A673 (cell line): ENCODE measurements at places on chromosomes 12 and 14. TPM values are rescaled to one million over a fixed set of nuclear protein-coding genes. Genes with fewer than 3 reads are reported as not detected.

DNA sequence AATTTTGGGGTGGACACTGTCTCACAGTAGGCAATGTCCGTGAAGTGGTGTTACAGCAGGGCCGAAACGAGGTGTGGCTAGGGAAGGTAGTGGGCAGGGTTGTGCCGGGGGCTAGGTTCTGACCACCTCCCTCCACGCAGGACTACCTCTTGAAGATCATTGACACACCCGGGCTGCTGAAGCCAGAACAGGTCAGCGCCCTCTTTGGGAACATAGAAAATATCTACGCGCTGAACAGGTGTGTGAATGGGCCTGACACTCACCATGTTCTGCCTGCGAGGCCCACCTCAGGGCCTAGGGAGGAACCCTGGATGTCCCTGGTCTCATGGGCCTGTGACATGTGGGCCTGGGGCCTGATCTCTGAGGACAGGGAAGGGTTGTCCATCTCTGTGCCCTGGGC lies 24.6 kb downstream of the PLEKHG3 start:
- DNase-seq, result no peak
- no peak overlapping the region for H3K27ac ChIP-seq
- H3K4me3 ChIP-seq, result no peak overlapping the region
- peaks cover 32% of the 10 kb centered on the region for H3K36me3 ChIP-seq

DNA sequence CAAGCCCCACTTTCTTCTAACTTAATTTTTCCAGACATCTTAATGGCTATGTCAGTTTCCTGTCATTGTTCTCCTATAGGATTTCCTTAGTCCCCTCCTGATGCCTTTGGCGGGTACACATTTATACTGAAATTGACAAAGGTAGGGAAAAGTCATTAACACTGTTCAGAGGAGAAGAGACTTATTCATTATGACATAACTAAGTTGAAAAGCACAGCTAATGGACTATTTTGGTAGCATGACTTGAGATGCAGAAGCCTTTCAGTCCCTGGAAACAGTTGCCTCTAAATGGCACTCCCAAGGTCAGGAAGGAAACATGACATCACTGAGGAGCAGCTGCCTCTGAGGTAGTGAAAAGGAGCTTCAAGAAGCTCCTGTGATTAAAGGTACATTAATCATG lies 317.5 kb upstream of the KITLG start:
- peak; percentile 14 for DNase-seq
- no peaks in the 10 kb centered on the region for H3K4me1 ChIP-seq
- H3K27ac ChIP-seq, result no peak overlapping the region
- H3K4me3 ChIP-seq, result no peak overlapping the region
- no peaks in the 10 kb centered on the region for H3K27me3 ChIP-seq
- H3K36me3 ChIP-seq, result no peaks in the 10 kb centered on the region

DNA sequence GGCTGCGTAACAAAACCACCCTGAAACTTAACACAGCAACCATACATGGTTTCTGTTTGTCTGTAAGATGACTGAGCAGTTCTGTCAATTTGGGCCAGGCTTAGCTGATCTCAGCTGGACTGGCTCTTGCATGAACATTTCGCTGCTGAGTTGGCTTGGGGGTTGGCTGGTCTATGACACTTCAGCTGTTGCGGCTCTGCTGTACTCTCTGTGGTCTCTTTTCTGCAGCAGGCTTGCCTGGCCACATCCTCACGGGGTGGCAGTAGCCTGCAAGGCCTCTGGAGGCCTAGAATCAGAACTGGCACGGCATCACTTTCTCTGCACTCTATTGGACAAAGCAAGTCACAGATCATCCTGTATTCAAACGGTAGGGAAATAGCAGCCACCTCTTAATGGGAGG lies 216.2 kb downstream of the BCL11B start:
- no peak overlapping the region for H3K4me3 ChIP-seq
- no peaks in the 10 kb centered on the region for H3K27me3 ChIP-seq
- H3K4me1 ChIP-seq, result no peaks in the 10 kb centered on the region
- no peaks in the 10 kb centered on the region for H3K36me3 ChIP-seq
- no peak for DNase-seq

- DNase-seq, result no peak
- H3K4me1 ChIP-seq, result no peaks in the 10 kb centered on the region
- no peak overlapping the region for H3K4me3 ChIP-seq
- H3K27ac ChIP-seq, result no peak overlapping the region
These were observed 10.2 kb downstream of the VASH1 start for GRCh38 chr14:76771437-76771980.

GRCh38 chr12:5388581-5389535 lies 43.0 kb upstream of the NTF3 start:
- DNase-seq, result no peak
- H3K27ac ChIP-seq, result no peak overlapping the region
- H3K36me3 ChIP-seq, result no peaks in the 10 kb centered on the region
- no peak overlapping the region for H3K4me3 ChIP-seq
- H3K4me1 ChIP-seq, result no peaks in the 10 kb centered on the region

DNA sequence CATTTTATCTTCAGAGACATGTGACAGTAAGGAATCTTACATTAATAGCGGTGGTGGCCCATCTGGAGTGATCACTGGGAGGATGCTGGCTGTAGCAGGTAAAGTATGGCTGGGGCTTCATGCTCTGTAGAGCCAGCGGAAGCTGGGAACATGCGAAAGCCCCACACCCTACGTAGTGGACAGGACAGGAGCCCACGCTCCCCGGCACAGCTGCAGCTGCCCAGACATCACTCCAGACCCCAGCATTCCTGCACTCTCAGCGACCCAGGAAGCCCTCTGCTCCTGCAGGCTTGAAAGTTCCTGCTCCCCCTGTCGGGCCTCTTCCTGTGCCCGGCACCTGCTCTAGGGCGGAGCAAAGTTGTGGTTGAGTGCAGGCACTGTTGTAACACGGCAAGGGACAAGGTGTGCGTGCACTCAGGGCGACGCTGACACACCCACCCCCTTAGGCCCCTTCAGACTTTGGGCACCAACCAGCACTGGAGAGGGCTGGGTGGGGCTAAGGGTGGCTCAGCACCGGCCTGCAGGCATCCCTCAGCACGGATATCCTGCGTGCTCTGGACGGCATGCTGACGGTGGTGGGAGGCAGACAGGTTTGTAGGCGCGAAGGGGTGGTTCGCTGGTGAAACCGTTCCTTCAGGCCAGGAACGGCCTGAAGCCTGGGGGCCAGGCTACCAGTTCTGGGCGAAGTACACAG lies 568.3 kb downstream of the FSCB start:
- no peak overlapping the region for H3K27ac ChIP-seq
- no peak for DNase-seq
- no peaks in the 10 kb centered on the region for H3K27me3 ChIP-seq

DNA sequence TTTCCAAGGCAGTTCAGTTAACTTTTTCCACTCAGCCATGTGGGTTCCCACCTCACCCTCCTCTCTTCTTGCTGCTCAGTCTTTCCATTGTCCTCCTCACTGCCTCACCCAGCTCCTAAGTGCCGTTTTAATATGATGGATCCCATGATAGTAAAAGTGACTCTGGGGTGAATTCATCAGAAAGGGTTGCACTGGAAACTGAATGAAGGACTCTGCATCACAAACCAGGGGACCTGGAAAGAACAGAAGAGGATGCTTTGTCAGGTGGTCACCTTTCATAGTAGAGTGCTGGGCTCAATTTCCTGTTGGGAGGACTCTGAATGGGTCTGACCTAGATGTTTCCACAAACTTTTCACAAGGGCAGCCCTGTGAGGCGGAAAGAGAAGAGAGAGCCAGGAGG lies 67.8 kb upstream of the SLC8A3 start:
- peaks cover 55% of the 10 kb centered on the region for H3K27me3 ChIP-seq
- DNase-seq, result no peak
- no peaks in the 10 kb centered on the region for H3K36me3 ChIP-seq
- no peaks in the 10 kb centered on the region for H3K4me1 ChIP-seq
- H3K4me3 ChIP-seq, result no peak overlapping the region
- no peak overlapping the region for H3K27ac ChIP-seq

GRCh38 chr14:68293404-68293803 lies 473.8 kb downstream of the RAD51B start:
- no peak overlapping the region for H3K27ac ChIP-seq
- no peaks in the 10 kb centered on the region for H3K27me3 ChIP-seq
- no peaks in the 10 kb centered on the region for H3K36me3 ChIP-seq
- peaks cover 16% of the 10 kb centered on the region for H3K4me1 ChIP-seq

- DNase-seq, result no peak
- no peaks in the 10 kb centered on the region for H3K36me3 ChIP-seq
- H3K27me3 ChIP-seq, result peaks cover 2% of the 10 kb centered on the region
- no peak overlapping the region for H3K27ac ChIP-seq
- H3K4me3 ChIP-seq, result no peak overlapping the region
These were observed 32.6 kb upstream of the DAAM1 start for GRCh38 chr14:59155886-59156285.

DNA sequence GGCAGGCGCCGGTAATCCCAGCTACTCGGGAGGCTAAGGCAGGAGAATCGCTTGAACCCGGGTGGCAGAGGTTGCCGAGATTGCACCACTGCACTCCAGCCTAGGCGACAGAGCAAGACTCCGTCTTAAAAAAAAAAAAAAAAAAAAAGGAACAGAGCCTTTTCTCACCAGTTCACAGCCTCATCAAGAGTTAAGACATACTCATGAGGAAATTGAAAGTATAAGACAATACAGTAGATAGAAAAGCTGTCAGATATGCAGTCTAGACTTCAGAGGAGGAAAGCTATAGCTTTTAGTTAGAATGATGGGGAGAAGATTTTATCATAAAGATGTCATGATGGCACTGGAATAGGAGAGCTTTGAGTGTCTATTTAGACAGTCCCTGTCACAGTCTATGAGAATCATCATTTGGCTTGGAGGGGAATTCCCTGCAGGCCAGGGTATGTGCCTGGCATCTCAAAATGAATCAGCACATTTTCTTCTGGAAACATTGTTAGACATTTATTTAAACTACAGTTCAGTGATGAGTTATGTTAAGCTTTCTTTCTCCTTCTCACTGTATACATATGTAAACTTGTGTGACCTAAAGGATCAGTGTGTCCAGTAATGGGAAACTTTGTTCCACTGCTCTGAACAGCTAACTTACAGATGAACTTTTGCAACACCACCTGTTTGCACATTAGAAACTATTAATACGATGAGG lies 2.9 kb upstream of the RAB35 start:
- DNase-seq, result no peak
- H3K4me1 ChIP-seq, result peaks cover 13% of the 10 kb centered on the region
- peak overlapping the region; percentile 16 for H3K27ac ChIP-seq
- H3K4me3 ChIP-seq, result no peak overlapping the region
- H3K27me3 ChIP-seq, result no peaks in the 10 kb centered on the region
- no peaks in the 10 kb centered on the region for H3K36me3 ChIP-seq

DNA sequence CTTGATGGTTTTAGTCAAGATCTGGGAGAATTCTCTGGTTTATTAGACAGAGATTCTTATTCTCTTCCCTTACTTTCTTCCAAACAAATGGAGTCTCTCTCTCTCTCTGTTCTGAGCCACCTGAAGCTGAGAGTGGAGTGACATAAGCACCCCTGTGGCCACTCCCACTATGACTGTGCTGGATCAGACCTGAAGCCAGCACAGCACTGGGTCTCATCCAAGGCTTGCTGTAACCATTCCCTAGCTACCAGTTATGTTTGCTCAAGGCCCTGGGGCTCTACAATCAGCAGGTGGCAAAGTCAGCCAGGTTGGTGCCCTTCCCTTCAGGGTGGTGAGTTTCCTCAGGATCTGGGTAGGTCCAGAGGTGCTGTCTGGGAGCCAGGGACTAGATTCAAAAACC lies 568.5 kb downstream of the AACS start:
- H3K4me3 ChIP-seq, result no peak overlapping the region
- no peak overlapping the region for H3K27ac ChIP-seq
- no peaks in the 10 kb centered on the region for H3K36me3 ChIP-seq

GRCh38 chr12:120674097-120674636 lies 12.8 kb upstream of the MLEC start:
- no peaks in the 10 kb centered on the region for H3K27me3 ChIP-seq
- no peak overlapping the region for H3K27ac ChIP-seq
- no peaks in the 10 kb centered on the region for H3K36me3 ChIP-seq
- H3K4me1 ChIP-seq, result peaks cover 8% of the 10 kb centered on the region

- H3K36me3 ChIP-seq, result no peaks in the 10 kb centered on the region
- DNase-seq, result no peak
- H3K27me3 ChIP-seq, result no peaks in the 10 kb centered on the region
- peaks cover 3% of the 10 kb centered on the region for H3K4me1 ChIP-seq
- no peak overlapping the region for H3K27ac ChIP-seq
These were observed 52.7 kb downstream of the PPM1A start for GRCh38 chr14:60301685-60302084.

GRCh38 chr14:64723691-64724577 lies 19.7 kb downstream of the PLEKHG3 start:
- no peak overlapping the region for H3K4me3 ChIP-seq
- DNase-seq, result no peak
- no peak overlapping the region for H3K27ac ChIP-seq
- H3K4me1 ChIP-seq, result peaks cover 38% of the 10 kb centered on the region
- peaks cover 4% of the 10 kb centered on the region for H3K36me3 ChIP-seq

- H3K4me3 ChIP-seq, result no peak overlapping the region
- DNase-seq, result no peak
- no peak overlapping the region for H3K27ac ChIP-seq
- no peaks in the 10 kb centered on the region for H3K27me3 ChIP-seq
- peaks cover 41% of the 10 kb centered on the region for H3K36me3 ChIP-seq
These were observed 64.9 kb downstream of the DDX51 start for GRCh38 chr12:132079200-132079599.

DNA sequence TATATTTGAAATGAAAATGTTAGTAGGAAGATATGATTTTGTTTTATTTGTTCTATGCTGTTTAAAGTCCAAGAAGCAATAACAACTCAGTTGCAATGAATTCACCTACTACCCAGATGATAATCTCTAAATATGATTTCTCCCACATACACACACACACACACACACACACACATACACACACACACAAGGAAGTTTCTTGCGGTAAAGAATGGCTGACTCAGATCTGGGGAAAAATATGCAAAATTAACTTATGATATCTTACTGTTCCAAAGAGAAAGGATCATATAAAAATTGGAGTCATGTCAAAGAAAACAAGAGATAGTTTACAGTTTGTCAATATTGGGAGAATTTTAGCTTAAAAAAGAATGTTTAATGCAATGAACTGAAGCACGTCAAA lies 456.7 kb downstream of the SLC16A7 start:
- no peak overlapping the region for H3K4me3 ChIP-seq
- H3K27ac ChIP-seq, result no peak overlapping the region
- no peaks in the 10 kb centered on the region for H3K4me1 ChIP-seq
- no peaks in the 10 kb centered on the region for H3K27me3 ChIP-seq

GRCh38 chr12:6676962-6677361 lies 12.2 kb downstream of the ZNF384 start:
- no peak overlapping the region for H3K4me3 ChIP-seq
- no peak overlapping the region for H3K27ac ChIP-seq
- peaks cover 67% of the 10 kb centered on the region for H3K36me3 ChIP-seq
- H3K4me1 ChIP-seq, result no peaks in the 10 kb centered on the region
- no peak for DNase-seq

DNA sequence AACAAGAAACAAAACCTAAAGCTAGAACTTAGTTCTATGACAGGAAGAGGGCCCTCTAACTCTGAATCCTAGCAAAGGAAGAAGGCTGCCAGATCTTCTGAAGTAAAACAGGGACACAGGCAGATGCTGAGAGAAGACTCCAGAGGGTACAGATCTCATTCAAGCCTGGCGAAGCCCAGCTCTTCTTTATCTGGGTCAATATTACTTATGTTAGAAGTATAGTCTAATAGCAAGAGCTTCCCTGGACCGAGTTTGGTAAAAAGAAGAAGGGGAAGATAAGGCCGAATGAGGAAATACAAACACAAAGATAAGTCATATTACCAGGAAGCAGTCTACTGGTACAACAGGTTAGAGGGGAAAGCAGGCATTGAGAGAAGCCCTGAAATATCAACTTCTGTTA lies 79.9 kb upstream of the CCDC91 start:
- DNase-seq, result no peak
- no peak overlapping the region for H3K4me3 ChIP-seq
- H3K27me3 ChIP-seq, result no peaks in the 10 kb centered on the region
- peaks cover 20% of the 10 kb centered on the region for H3K4me1 ChIP-seq
- no peak overlapping the region for H3K27ac ChIP-seq

The FGF6 gene
- not detected in 2 replicates for total RNA-seq

The GRIN2B gene
- total RNA-seq, result not detected in 2 replicates

The DUSP6 gene
- total RNA-seq, result 207 and 226 TPM in 2 replicates

The GUCY2C gene
- not detected in 2 replicates for total RNA-seq
